GM03348 (cell line): ENCODE measurements at places on chromosomes 7 and 10.

GRCh38 chr7:97096661-97097060 lies 20.8 kb upstream of the SDHAF3 start:
- no peak for DNase-seq

DNA sequence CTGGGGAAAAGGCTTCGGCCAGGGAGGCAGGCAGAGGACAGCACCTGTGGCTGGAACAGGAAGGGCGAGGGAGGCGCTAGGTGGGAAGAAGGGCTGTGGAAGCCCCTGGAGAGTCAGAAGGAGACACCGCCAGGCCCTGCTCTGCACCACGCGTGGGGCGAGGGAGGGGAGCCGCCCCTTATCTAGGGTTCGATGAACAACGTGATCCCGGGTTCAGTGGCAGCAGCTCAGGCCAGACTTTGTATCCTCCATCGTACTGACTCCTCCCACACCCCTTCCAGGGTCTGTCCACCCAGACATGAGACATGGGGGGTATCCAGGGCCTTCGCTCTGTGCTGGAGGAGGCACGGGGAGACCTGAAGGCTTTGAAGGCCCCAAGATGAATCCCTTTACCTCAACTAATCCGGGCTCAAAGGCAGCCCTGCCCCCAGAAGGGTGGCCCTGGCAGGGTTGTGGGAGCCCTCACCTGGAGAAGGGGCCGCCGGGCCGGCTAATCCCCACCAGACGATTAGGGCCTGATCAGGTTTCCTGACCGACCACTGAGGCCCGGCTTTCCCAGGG lies 110.8 kb downstream of the PDGFA start:
- no peak for DNase-seq

DNA sequence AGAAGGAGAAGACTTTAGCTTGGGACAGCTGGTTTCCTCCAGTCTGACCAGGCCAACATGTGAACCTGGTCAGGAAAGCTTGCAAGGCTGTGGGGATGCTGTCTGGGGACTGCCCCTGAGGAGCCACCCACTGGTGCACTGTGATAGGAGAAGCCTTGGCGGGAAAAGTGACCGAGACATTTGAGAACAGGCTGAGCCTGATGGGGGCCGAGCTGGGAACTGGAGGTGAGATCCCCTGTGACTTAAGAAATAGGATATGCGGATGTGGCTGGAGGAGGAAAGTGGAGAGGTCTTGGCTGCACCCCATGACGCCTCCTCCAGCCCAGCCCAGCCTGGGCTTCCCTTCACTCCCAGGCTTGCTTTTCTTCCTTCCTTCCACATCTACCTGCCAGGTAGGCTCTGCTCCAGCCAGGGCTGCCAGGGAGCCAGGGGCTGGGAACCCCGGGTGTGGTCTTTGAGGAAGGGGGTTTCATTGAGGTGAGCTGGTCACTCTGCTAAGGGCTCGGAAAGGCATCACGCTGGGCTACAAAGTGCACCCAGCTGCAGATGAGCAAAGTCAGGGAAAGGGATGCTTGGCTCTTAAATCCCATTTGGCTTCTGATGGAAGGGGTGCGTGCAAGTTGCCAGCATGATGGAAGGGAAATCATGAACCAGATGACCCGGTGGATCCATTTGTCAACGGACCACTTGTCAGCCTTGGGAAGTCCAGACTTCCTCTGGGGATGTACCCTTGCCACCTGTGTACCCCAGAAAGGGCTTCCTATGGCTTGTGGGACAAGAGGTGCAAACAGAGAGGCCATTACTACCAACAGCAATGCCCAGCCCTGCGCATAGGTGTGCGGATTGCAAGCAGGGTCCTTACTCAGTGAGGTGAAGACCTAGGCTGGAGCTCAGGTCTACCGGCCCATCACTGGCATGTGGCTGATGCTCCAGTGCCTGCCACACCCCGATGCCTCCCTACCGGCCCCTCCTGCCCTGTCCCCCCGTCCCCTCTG lies 66.3 kb downstream of the C10orf143 start:
- DNase-seq = no peak

- no peak for DNase-seq
Observed at GRCh38 chr7:117325836-117326235, 3.0 kb upstream of the WNT2 start.

DNA sequence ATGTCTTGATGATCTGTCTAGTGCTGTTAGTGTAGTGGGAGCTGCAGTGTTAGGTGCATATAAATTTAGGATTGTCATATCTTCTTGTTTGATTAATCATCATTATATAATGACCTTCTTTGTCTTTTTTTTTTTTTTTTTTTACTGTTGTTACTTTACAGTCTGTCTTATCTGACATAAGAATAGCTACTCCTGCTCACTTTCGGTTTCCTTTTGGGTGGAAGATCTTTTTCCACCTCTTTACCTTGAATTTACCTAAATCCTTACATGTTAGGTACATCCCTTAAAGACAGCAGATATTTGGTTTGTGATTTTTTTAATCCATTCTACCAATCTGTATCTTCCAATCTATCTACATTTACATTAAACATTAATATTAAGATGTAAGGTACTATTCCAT lies 113.6 kb upstream of the PCLO start:
- DNase-seq = no peak

DNA sequence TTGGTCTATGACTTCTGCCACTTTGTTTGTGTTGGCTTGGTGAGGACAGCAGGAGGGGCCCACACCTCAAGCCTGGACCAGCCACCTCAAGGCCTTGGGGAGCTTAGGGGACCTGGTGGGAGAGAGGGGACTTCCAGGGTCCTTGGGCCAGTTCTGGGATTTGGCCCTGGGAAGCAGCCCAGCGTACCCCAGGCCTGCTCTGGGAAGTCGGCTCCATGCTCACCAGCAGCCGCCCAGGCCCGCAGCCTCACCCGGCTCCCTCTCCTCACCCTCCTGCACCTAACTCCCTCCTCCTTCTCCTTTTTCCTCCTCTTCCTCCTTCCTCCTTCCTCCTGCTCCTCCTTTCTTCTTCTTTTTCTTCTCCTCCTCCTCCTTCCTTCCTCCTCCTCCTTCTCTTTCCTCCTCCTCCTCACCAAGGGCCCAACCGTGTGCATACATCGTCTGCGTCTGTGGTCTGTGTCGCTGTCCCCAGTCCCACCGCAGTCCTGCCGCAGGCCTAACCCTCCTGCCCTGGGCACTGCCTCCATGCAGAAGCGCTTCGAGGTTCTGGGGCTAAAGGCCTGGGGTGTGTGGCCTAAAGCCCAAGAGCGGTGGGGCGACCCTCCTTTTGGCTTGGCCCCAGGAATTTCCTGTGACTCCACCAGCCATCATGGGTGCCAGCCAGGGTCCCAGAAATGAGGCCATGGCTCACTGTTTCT lies 5.3 kb downstream of the EN2 start:
- no peak for DNase-seq
